Transverse colon (tissue), 4 donors: ENCODE measurements at places on chromosomes 1 and 21. TPM values are rescaled to one million over a fixed set of nuclear protein-coding genes. Genes with fewer than 3 reads are reported as not detected.
A peak's percentile ranks its signal among the peaks of the same experiment; 100 is the strongest.

GRCh38 chr1:5595531-5596170 is 396.6 kb downstream of the NPHP4 start:
- H3K27me3 ChIP-seq: no peaks in the 10 kb centered on the region
- H3K4me3 ChIP-seq: no peak overlapping the region
- H3K4me1 ChIP-seq: no peaks in the 10 kb centered on the region
- no peaks in the 10 kb centered on the region for H3K36me3 ChIP-seq
- H3K27ac ChIP-seq: no peak overlapping the region

GRCh38 chr1:236020359-236021219 is 44.3 kb downstream of the NID1 start:
- peak overlapping the region; percentile 69 for H3K27ac ChIP-seq
- peaks cover 2% of the 10 kb centered on the region for H3K36me3 ChIP-seq
- no peak overlapping the region for H3K4me3 ChIP-seq
- H3K27me3 ChIP-seq: no peaks in the 10 kb centered on the region
- no peak for DNase-seq

GRCh38 chr21:19236209-19236608 is 832.6 kb upstream of the TMPRSS15 start:
- DNase-seq: no peak
- no peak overlapping the region for H3K27ac ChIP-seq
- no peak overlapping the region for H3K4me3 ChIP-seq
- no peaks in the 10 kb centered on the region for H3K4me1 ChIP-seq
- no peaks in the 10 kb centered on the region for H3K27me3 ChIP-seq
- no peaks in the 10 kb centered on the region for H3K36me3 ChIP-seq

GRCh38 chr1:99968214-99968613 is 1.6 kb upstream of the SLC35A3 start:
- H3K27ac ChIP-seq: no peak overlapping the region
- H3K36me3 ChIP-seq: no peaks in the 10 kb centered on the region
- no peak for DNase-seq
- no peak overlapping the region for H3K4me3 ChIP-seq
- no peaks in the 10 kb centered on the region for H3K27me3 ChIP-seq

- H3K27ac ChIP-seq: no peak overlapping the region
- no peak for DNase-seq
- H3K4me3 ChIP-seq: no peak overlapping the region
Measured at GRCh38 chr1:223837206-223837605, 8.5 kb downstream of the TP53BP2 start.

GRCh38 chr21:36813052-36813451 is 114.1 kb downstream of the SIM2 start:
- H3K27me3 ChIP-seq: no peaks in the 10 kb centered on the region
- no peaks in the 10 kb centered on the region for H3K36me3 ChIP-seq
- no peak overlapping the region for H3K27ac ChIP-seq
- H3K4me3 ChIP-seq: no peak overlapping the region
- no peak for DNase-seq

- no peaks in the 10 kb centered on the region for H3K27me3 ChIP-seq
- no peaks in the 10 kb centered on the region for H3K36me3 ChIP-seq
- H3K4me3 ChIP-seq: no peak overlapping the region
- peaks cover 8% of the 10 kb centered on the region for H3K4me1 ChIP-seq
- H3K27ac ChIP-seq: no peak overlapping the region
Measured at GRCh38 chr1:64906447-64906846, 59.9 kb downstream of the JAK1 start.

GRCh38 chr1:217921126-217921904 is 290.2 kb downstream of the SPATA17 start:
- H3K4me1 ChIP-seq: no peaks in the 10 kb centered on the region
- H3K4me3 ChIP-seq: no peak overlapping the region
- peaks cover 9% of the 10 kb centered on the region for H3K27me3 ChIP-seq
- DNase-seq: no peak
- no peaks in the 10 kb centered on the region for H3K36me3 ChIP-seq
- H3K27ac ChIP-seq: no peak overlapping the region

DNA sequence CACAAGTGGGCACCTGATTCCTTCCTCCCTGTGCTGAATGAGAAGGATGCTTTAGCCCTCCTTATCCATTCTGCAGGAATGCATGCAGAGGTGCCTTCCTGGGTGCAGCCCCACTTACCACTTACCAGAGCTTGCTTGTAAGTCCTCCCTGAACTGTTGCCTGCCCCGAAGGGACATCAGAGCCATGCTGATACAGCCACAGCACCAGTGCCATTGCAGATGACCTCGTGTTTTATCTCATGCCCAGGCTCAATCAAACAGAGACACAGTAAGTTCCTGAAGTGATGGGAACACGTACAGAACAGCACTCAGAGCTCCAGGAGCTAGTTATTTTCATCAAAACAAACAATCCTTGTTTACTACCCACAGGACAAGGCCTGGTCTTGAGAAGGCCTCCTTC is 81.9 kb downstream of the ATP1A1 start:
- H3K4me1 ChIP-seq: no peaks in the 10 kb centered on the region
- H3K4me3 ChIP-seq: no peak overlapping the region
- DNase-seq: no peak
- H3K36me3 ChIP-seq: no peaks in the 10 kb centered on the region
- no peak overlapping the region for H3K27ac ChIP-seq
- no peaks in the 10 kb centered on the region for H3K27me3 ChIP-seq

DNA sequence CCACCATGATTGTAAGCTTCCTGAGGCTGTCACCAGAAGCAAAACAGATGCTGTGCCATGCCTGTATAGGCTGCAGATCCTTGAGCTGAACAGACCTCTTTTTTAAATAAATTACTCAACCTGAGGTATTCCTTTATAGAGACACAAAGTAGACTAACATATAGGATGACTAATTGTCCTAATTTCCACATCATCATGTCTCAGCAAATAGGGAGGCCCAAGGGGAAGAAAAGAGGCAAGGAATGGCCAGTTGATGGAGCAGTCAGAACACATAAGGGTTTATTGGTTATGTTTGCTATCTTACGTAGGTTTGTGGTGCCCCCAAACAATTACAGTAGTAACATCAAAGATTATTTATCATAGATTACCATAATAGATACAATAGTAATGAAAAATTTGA is 126.2 kb downstream of the RASAL2 start:
- H3K4me1 ChIP-seq: no peaks in the 10 kb centered on the region
- no peak for DNase-seq
- H3K4me3 ChIP-seq: no peak overlapping the region
- no peaks in the 10 kb centered on the region for H3K27me3 ChIP-seq
- no peaks in the 10 kb centered on the region for H3K36me3 ChIP-seq

GRCh38 chr1:118209648-118210047 is 24.6 kb upstream of the SPAG17 start:
- H3K4me3 ChIP-seq: no peak overlapping the region
- H3K27ac ChIP-seq: no peak overlapping the region
- no peaks in the 10 kb centered on the region for H3K27me3 ChIP-seq
- no peaks in the 10 kb centered on the region for H3K36me3 ChIP-seq
- H3K4me1 ChIP-seq: no peaks in the 10 kb centered on the region
- DNase-seq: no peak

DNA sequence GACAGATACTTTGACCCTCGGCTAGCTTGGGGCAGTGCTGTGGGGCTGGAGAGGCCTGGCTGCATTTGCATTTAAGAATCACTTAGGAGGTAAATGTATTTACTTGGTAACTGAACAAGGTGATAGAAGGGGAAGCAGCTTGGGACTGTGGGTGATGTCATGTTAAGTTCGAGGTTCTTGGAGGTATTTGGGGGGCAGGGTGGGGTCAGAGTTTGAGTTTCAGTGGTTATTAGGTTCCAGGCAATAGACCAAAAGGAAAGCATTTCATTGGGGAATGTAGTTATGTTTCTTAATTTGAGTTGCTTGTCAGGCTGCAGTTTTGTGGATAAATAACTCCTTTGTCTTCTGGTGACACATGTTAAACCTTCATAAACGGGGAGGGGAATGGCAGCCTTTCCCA is 2.4 kb upstream of the FAM78B start:
- no peak overlapping the region for H3K27ac ChIP-seq
- H3K4me1 ChIP-seq: peaks cover 45% of the 10 kb centered on the region
- peaks cover 16% of the 10 kb centered on the region for H3K27me3 ChIP-seq
- no peak for DNase-seq
- H3K4me3 ChIP-seq: no peak overlapping the region
- no peaks in the 10 kb centered on the region for H3K36me3 ChIP-seq

DNA sequence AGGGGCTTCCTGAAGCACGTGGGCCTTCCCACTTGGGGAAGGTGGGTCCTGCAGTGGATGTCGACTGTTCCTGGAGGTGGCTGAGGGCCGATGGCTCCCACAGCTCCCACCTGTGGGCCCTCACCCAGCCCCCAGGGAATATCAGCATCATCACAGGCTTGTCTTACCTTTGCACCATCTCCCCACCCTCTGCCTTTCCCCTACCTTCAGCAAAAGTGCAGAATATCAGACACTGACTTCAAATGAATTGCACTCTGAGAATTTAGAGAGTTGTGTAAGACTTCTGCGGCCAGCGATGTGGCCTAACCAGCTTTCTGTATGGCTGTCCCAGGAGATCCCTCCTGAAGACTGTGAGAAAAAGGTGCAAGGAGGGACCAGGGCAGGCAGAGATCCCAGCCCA is 105.4 kb downstream of the PRDM2 start:
- DNase-seq: no peak
- H3K4me3 ChIP-seq: no peak overlapping the region
- no peaks in the 10 kb centered on the region for H3K4me1 ChIP-seq
- H3K27me3 ChIP-seq: no peaks in the 10 kb centered on the region

DNA sequence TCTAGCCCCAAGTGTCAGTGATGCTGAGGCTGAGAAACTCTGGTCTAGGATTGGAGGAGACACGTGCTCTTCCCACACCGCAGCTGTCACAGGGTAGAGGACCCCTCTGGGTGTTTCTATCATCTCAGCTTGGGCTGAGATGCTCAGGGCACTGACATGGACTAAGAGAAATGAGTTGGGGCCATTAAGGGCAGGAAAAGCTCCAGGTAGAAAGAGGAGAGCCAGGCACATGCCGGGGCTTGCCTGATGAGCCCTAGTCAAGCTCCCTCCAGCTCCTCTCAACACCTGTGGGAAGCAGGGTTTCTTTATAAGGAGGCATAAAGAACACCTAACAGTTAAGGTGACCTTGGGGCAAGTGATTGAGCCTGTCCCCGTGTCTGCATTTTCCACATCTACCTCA is 17.3 kb downstream of the ABCA4 start:
- H3K27ac ChIP-seq: no peak overlapping the region
- H3K36me3 ChIP-seq: no peaks in the 10 kb centered on the region
- H3K4me3 ChIP-seq: no peak overlapping the region
- DNase-seq: no peak

DNA sequence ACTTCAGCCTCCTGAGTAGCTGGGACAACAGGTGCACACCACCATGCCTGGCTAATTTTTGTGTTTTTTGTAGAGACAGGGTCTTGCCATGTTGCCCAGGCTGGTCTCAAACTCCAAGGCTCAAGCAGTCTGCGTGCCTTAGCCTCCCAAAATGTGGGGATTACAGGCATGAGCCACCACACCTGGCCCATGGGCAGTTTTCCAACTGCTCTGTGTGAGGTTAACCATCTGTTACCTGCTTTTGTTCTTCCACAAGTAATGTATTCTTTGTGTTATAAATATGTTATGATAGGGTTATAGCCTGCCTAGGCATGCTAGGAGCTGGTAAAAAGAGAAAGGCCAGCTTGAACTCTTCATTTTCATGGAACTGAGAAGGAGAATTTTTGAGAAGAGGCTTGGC is 30.7 kb downstream of the TUFT1 start:
- H3K4me1 ChIP-seq: peaks cover 8% of the 10 kb centered on the region
- H3K36me3 ChIP-seq: peaks cover 5% of the 10 kb centered on the region
- no peak for DNase-seq

DNA sequence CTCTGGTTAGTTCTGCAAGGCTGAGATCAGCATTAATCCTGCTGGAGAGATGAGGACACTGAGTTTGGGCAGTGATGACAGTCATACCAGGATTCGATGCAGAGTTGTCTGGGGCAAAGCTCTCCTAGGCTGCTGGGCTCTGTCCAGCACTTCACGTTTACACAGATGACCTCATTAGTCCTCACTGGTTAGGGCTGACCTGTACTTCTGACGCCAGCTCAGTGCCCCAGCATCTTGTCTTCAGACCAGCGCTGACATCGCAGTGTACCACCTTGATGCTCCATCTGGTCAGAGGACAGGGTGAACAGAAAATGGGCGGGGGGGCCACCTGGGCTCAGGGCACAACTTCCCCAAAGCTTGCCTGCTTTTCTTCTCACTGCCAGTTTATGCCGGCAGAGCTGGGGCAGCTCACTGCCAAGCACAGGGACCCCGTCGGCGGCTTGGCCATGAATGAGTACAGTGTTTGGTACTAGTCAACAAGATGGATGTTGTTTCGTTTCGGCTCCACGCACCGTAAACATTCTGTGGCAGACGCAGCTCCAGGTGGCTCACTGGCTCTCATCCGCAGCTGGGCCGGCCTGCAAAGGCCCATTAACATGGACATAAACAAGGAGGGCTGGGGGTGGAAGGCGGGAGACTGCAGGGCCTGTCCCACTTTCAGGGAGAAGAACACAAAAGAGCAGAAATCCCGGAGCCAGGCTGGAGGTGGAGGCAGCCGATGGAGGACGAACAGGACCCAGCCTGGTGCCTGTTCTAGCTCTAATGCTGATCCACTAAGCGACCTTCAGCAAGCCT is 118.7 kb downstream of the GLIS1 start:
- H3K27me3 ChIP-seq: no peaks in the 10 kb centered on the region
- no peaks in the 10 kb centered on the region for H3K4me1 ChIP-seq
- DNase-seq: peak; percentile 7
- H3K4me3 ChIP-seq: no peak overlapping the region

- H3K4me1 ChIP-seq: no peaks in the 10 kb centered on the region
- H3K4me3 ChIP-seq: no peak overlapping the region
- H3K36me3 ChIP-seq: no peaks in the 10 kb centered on the region
- H3K27me3 ChIP-seq: no peaks in the 10 kb centered on the region
- no peak for DNase-seq
Measured at GRCh38 chr1:143717434-143717833, 254.4 kb downstream of the FAM72C start.

DNA sequence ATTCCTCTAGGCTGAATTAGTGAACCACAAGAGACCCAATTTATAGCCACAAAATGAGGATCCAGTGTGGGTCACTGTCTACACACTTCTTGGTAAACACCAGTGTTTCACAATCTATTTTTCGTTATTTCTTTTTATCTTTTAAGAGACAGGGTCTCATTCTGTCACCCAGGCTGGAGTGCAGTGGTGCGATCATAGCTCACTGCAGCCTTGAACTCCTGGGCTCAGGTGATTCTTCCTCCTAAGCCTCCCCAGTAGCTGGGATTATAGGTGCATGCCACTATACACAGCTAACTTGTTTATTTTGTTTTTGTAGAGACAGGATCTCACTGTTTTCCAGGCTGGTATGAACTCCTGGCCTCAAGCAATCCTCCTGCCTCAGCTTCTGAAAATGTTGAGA is 29.3 kb upstream of the SLC45A3 start:
- no peaks in the 10 kb centered on the region for H3K36me3 ChIP-seq
- H3K27me3 ChIP-seq: no peaks in the 10 kb centered on the region
- H3K4me1 ChIP-seq: peaks cover 7% of the 10 kb centered on the region
- no peak for DNase-seq

CHI3L1 gene
- total RNA-seq: not detected

GPA33 gene
- 506 TPM for total RNA-seq

LHX8 gene
- total RNA-seq: not detected

LAPTM5 gene
- 21.3 TPM for total RNA-seq

CR1L gene
- not detected for total RNA-seq

NBPF6 gene
- 0.32 TPM for total RNA-seq

S100A3 gene
- total RNA-seq: 0.64 TPM

CTSE gene
- 10.2 TPM for total RNA-seq

HEYL gene
- 1.3 TPM for total RNA-seq

TINAGL1 gene
- total RNA-seq: 229 TPM
